A549 treated with AZD2906 at 1 μM for 4 hours (cell line): ENCODE measurements at places on chromosomes 16 and 17. TPM values are rescaled to one million over a fixed set of nuclear protein-coding genes. Genes with fewer than 3 reads are reported as not detected.

SOCS1 gene
- 5.6 to 18.1 TPM (median 14.1 TPM) in 5 replicates for total RNA-seq

OSBPL7 gene
- total RNA-seq = 12.2 to 17.8 TPM (median 15.8 TPM) in 5 replicates

DHX58 gene
- total RNA-seq = 0.37 to 0.79 TPM (median 0.39 TPM) in 5 replicates

MYADML2 gene
- not detected in 5 replicates for total RNA-seq

INCA1 gene
- 1.4 to 1.9 TPM (median 1.6 TPM) in 5 replicates for total RNA-seq

CLEC18B gene
- total RNA-seq = 0.03 to 0.23 TPM (median 0.20 TPM) in 5 replicates

ATP1B2 gene
- 0.15 to 0.33 TPM (median 0.22 TPM) in 5 replicates for total RNA-seq

PPP1R27 gene
- total RNA-seq = 0.08 to 0.35 TPM (median 0.18 TPM) in 5 replicates

SLC47A1 gene
- 19.8 to 21.4 TPM (median 20.5 TPM) in 5 replicates for total RNA-seq

RNF43 gene
- total RNA-seq = 0.26 to 0.45 TPM (median 0.34 TPM) in 5 replicates

C16orf54 gene
- not detected in 5 replicates for total RNA-seq

DNAAF8 gene
- 0.87 to 1.6 TPM (median 1.3 TPM) in 5 replicates for total RNA-seq

TBC1D26 gene
- total RNA-seq = not detected in 5 replicates

BCAR1 gene
- 88.5 to 127 TPM (median 123 TPM) in 5 replicates for total RNA-seq

GP1BA gene
- total RNA-seq = not detected in 5 replicates

USP6 gene
- 0.01 to 0.03 TPM (median 0.02 TPM) in 4 of 5 replicates, not detected in the other for total RNA-seq

AANAT gene
- 0.22 to 0.64 TPM (median 0.33 TPM) in 5 replicates for total RNA-seq

IL21R gene
- 0.03 to 0.11 TPM (median 0.06 TPM) in 4 of 5 replicates, not detected in the other for total RNA-seq
